ENCODE measurements at places on chromosomes 3 and 15.
A peak's percentile ranks its signal among the peaks of the same experiment; 100 is the strongest.

DNA sequence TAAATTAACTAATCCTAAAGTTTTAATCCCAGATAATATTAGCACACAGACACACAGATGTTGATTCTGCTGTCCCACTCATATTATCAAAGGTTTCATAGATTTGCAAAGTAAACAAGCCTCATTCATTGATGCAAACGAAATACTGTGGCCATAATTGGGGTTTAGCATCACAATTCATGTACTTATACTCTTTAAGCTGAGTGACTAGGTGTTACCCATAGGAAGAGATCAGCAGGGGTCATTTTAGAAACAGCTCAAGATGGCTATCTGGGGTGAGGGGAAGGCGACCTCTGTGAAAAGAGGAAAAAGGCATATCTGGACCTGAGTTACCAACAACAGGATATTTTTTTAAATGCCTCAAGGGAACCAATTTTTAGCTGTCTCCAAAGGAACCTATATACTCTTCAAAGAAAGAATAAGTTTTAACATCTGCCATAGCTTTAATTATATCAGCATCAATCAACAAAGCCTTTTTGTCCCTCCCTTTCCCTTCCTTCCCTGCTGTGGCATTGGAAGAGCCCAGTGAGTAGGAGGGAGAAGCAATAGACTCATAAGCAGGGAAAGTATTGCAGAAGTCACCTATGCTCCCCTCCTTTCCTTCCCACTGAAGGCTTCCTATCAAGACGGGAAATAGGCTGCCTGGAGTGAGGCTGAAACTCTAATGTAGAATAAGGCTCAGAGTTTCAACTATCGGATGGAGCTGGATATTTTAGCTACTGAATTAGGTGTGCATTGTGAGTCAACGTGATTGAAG, 553.4 kb downstream of the ZIC1 start:
- H3K27me3 ChIP-seq, result no peaks in the 10 kb centered on the region
- DNase-seq, result no peak
- no peaks in the 10 kb centered on the region for H3K36me3 ChIP-seq
- H3K4me3 ChIP-seq, result no peak overlapping the region

GRCh38 chr3:71148455-71149060, 435.0 kb downstream of the FOXP1 start:
- no peaks in the 10 kb centered on the region for H3K36me3 ChIP-seq
- H3K27me3 ChIP-seq, result no peaks in the 10 kb centered on the region
- no peaks in the 10 kb centered on the region for H3K4me1 ChIP-seq
- no peak for DNase-seq
- H3K27ac ChIP-seq, result no peak overlapping the region

DNA sequence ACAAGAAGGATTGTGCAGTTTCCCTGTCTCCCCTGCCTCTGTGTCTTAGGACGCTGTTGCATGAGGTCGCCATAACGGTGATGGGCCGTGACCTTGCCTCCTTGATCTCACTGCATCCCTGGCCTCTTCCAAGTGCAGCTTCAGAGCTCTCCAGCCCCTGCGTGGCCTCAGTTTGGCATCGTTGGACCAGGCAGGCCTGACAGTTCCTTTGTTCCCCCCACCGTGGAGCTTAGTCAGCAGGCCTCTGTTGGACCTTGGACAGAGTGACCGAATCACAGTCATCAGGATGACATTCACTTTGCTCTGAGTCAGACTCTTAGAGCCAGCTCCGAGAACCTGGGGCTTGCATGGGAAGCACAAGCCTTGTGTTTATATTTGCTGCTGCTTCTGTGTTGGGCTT, 139.4 kb downstream of the OPA1 start:
- H3K36me3 ChIP-seq, result no peaks in the 10 kb centered on the region
- H3K27me3 ChIP-seq, result no peaks in the 10 kb centered on the region
- DNase-seq, result peak; percentile 16
- no peak overlapping the region for H3K27ac ChIP-seq

DNA sequence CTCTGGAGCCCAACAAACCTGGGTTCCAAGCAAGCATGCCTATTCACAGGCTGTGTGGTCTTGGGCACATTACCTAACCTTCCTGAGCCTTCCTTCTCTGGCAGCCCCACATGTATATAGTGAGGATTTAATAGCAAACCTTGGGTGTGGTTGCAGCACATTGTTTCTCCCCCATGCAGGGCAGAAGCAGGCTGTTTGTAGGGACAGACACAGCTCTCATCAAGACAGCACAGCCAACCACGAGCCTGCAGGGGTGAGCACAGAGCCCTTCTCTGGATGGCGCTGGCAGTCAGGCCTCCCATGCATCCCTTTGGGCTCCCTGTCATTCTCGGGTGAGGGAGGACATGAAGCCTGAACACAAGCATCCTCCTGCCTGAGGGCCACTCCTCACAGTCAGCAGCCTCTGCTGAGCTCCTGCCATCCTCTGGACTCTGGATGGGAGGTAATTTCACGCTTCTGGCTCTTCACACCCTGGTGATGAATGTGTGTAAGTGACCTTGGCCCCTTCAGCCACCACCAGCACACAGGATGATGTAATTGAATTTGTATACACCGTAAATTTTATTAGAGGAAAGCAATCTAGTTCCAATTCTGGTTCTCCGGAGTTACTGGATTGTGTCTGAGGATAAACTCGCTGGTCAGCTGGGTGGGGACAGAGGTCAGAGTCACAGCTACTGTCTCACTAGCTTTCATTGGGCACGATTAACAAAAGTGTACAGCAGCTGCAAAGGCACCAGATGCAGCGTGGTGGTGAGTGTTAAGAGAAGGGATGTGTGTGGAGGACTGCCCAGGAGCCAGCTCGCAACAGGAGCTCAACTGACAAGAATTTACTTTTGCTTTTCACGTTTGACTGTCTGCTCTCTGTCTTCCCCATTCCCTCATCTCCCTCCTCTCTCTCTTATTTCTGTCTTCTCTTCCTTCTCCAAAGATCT, 118.1 kb downstream of the CLSTN2 start:
- H3K27ac ChIP-seq, result no peak overlapping the region
- H3K27me3 ChIP-seq, result peaks cover 41% of the 10 kb centered on the region
- H3K4me1 ChIP-seq, result no peaks in the 10 kb centered on the region
- H3K36me3 ChIP-seq, result no peaks in the 10 kb centered on the region

DNA sequence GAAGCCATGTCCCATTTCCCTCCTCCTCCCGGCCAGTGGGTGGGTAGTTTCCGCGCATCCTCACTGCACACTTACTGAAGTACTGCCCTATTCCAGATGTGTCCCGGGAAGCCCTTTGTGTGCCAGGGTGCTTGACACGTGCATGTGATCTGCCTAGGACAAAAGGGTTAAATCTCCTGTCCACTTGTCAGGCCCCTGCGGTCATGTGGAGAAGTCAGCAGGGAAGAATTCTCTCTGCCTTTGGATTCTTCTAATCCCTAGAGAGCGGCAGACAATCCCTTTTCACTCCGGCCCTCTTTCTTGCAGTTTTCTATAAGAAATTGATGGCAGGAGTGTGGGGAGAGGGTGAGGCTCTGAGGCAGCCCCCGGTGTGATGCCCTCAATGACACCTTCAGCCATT, 19.8 kb downstream of the ST8SIA2 start:
- DNase-seq, result no peak
- peaks cover 47% of the 10 kb centered on the region for H3K27me3 ChIP-seq
- H3K4me3 ChIP-seq, result no peak overlapping the region
- H3K36me3 ChIP-seq, result no peaks in the 10 kb centered on the region

GRCh38 chr3:106206146-106206545, 337.3 kb upstream of the CBLB start:
- no peak for DNase-seq
- no peak overlapping the region for H3K27ac ChIP-seq
- H3K27me3 ChIP-seq, result no peaks in the 10 kb centered on the region
- H3K4me3 ChIP-seq, result no peak overlapping the region
- H3K36me3 ChIP-seq, result no peaks in the 10 kb centered on the region

GRCh38 chr3:71512000-71512399, 71.5 kb downstream of the FOXP1 start:
- no peaks in the 10 kb centered on the region for H3K36me3 ChIP-seq
- no peak for DNase-seq
- no peak overlapping the region for H3K4me3 ChIP-seq
- no peaks in the 10 kb centered on the region for H3K27me3 ChIP-seq
- H3K4me1 ChIP-seq, result peaks cover 5% of the 10 kb centered on the region

GRCh38 chr3:188950832-188951489, 220.8 kb upstream of the TPRG1 start:
- peak; percentile 60 for DNase-seq
- H3K4me3 ChIP-seq, result no peak overlapping the region
- H3K4me1 ChIP-seq, result peaks cover 58% of the 10 kb centered on the region
- H3K27me3 ChIP-seq, result no peaks in the 10 kb centered on the region
- no peaks in the 10 kb centered on the region for H3K36me3 ChIP-seq
- peak overlapping the region; percentile 15 for H3K27ac ChIP-seq

GRCh38 chr3:58521917-58522631, 14.9 kb downstream of the ACOX2 start:
- no peak for DNase-seq
- peaks cover 9% of the 10 kb centered on the region for H3K4me1 ChIP-seq

DNA sequence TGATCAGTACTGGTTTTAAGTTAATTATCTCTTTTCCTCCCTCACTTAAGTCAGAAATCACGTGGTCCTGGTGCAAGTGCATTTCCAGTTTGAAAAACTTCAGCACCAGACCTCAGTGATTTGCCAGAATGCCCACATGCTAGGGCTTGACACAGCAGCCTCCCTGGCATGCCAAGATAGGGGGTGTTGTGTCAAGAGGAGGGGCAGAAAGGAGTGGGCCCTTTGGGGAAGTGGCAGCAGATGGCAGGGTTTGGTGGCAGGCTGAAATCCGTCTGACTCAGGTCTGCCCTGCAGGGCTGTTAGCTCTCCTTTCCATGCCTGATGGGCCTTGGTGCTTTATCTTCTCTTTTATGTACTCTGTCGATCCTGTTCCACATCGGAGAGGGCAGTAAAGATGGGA, 23.4 kb downstream of the PXK start:
- DNase-seq, result no peak
- H3K4me1 ChIP-seq, result peaks cover 6% of the 10 kb centered on the region
- H3K4me3 ChIP-seq, result no peak overlapping the region
- no peaks in the 10 kb centered on the region for H3K36me3 ChIP-seq

DNA sequence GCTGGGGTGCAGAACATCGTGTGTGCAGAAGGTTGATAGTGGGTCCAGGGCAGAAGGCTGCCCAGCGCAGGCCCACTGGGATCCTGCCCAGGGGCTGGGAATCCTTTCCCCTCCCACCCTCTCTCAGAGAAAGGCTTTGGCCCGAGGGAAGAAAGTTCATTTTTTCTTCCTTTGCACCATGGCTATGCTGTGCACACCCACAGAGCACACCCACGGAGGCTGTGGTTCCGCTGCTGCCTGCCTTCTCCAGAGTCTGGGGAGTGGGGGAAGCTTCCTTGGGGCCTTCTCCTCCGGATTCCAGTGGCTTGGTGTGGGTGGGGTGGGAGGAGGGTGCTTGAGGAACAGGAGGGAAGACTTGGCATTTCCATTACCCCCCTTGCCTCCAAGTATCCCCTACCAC, 7.0 kb upstream of the PRKCD start:
- H3K4me1 ChIP-seq, result peaks cover 32% of the 10 kb centered on the region
- H3K4me3 ChIP-seq, result no peak overlapping the region
- no peaks in the 10 kb centered on the region for H3K36me3 ChIP-seq
- no peak overlapping the region for H3K27ac ChIP-seq
- no peaks in the 10 kb centered on the region for H3K27me3 ChIP-seq
- no peak for DNase-seq

DNA sequence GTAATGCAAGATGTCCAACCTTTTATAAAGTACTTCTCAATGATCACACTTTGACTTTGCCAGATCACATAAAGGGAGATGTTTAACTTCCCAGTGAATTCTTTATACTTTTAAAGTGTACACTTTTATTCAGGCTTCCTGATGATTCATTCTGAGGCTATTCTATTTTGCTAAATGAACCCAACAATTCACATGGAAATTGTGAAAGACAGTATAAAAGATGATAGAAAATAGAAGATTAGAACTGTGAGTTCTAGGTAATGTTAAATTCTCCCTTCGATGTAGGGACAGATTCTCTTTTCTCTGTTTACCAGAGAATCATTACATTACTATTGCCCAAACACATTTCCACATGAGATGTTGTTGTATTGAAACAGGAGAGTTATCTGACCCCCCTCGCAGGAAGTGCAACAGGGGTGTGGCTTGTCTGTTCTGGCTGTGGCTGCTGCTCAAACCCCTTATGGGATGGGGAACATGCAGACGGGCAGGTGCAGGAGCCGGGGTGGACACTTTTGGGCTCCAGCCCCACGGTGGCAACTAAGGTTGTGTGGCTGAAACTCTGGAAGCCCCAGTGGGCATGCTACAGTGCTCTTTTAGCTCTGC, 131.3 kb upstream of the LRTM1 start:
- no peak for DNase-seq
- no peaks in the 10 kb centered on the region for H3K36me3 ChIP-seq
- no peak overlapping the region for H3K27ac ChIP-seq
- no peaks in the 10 kb centered on the region for H3K27me3 ChIP-seq

All from HCT116 (cell line).